ENCODE measurements at places on chromosomes 16 and 17.

DNA sequence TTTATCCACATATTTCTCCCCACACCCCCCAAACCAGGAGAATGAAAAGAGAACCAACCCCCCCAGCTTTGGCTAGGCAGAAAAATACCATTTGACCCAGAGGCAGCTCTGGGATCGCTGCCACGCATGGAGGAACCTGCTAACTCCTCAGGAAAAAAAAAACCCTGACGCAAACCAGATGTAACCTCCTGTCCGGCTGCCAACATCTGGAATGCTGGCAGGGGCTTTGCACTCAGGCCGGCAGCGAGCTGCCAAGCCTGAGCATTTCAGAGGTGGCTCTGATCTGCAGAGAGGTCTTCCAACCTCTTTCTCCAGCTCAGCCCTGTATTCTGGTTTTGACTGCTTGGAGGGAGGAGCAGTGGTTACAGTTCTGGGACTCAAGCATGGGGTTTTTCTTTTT, 8.2 kb downstream of the IGFBP4 start:
- no peak for DNase-seq

GRCh38 chr16:69350536-69351133, 951 bp downstream of the TMED6 start:
- DNase-seq, result no peak

DNA sequence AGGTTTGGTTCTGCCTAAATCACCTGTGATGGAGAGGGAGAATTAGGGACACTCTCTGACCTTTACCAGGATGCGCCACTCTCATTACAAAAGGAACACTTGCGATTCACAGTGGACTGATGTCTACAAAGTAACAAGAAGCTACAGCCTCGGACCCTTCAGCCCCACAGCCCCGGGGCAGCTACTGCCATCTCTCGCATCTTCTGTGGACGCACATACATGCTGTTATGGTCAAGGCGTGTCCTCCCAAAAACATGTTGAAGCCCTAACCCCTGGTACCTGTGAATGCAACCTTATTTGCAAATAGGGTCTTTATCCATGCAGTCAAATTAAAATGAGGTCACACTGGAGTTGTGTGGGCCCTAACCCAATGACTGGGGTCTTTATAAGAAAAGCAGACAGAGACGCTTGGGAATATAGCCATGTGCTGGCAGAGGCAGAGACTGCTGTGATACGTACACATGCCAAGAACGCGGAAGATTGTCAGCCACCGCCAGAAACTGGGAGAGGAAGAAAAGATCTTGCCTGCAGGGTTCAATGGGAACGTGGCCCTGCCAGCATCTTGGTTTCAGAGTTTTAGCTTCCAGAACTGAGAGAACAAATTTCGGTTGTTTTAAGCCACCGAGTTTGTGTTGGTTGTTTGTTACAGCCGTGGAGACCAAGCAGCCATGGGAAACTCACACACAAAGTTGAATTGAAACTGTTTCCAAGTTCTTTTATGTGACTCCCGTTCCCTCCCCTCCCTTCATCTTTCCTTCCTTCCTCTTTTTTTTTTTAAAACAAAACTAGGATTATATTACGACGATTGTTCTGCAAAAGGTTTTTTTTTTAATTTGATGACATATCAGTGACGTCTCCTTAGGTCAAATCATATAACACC, 23.1 kb downstream of the ATP2C2 start:
- no peak for DNase-seq

GRCh38 chr17:79946352-79947231, 89.1 kb downstream of the TBC1D16 start:
- DNase-seq, result no peak

GRCh38 chr16:88510091-88510994, 57.3 kb downstream of the ZFPM1 start:
- DNase-seq, result no peak

DNA sequence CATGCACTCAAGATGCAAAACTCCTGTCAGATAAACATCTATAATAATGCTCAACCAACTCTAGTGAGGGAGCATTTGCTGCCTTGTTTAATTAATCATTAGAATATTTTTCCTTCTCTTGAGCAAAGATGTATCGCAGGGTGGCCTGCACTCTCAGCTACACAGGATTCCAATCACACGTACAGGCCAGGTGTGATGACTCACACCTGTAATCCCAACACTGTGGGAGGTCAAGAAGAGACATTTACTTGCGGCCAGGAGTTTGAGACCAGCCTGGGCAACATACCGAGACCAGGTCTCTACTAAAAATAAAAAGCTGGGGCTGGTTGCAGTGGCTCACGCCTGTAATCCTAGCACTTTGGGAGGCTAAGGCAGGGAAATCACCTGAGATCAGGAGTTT, 49.1 kb downstream of the ARHGAP17 start:
- no peak for DNase-seq

- DNase-seq, result no peak
These were observed 234.4 kb downstream of the WWOX start for GRCh38 chr16:78333808-78334207.

DNA sequence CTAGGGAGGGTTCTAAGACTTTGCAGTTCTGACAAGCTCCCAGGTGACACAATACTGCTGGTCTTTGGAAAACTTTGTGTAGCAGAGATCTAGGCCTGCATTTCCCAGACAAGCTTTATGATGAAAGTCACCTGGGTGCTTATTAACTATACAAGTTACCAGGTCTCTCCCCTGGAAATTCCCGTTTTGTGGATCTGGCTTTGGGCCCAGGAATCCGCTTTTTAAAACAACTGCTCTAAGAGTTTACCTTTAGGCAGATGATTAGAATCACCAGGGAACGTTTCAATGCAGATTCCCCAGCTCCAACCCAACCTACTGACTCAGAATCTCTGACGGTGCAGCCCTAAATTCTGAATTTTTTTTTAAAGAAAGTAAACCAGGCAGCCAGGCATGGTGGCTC, 36.3 kb downstream of the MYH3 start:
- no peak for DNase-seq

DNA sequence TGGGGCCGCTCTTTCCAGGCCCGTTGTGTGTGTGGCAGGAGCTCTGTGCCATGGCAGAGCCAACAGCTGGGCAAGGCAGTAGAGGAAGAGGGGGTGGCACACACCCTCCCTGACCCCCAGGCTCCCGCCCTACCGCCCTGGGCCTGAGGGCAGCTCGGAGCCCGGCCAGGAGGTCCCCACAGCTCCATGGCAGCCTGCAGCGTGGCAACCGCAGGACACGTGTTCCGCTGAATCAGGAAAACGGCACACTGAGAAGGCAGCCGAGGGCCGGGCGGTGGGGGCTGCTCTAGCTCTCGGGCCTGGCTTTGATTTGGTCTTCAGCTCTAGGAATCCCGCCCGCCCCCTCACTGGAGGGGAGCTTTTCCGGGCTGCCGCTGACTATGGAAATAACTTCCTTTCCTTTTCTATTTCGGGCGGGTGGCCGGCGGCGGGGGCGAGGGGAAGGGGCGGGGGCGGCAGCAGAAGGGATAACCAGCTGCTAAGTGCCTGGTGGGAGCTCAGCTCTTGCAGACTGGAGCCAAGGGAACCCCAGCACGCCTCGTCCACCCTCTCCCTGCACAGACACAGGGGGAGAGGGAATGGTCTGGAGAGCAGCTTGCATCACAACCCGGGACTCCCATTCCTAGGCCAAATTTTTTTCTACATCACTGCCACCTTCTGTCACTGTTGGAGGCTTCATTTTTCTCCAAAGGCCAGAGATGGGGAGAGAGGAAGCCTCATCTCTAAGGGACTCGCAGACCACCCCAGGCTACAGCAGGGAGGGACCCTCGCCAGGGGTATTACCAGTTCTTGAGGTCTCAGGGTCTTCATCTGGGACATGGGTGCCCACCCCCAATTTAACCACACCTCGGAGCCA, 24.8 kb upstream of the MRPS23 start:
- no peak for DNase-seq

DNA sequence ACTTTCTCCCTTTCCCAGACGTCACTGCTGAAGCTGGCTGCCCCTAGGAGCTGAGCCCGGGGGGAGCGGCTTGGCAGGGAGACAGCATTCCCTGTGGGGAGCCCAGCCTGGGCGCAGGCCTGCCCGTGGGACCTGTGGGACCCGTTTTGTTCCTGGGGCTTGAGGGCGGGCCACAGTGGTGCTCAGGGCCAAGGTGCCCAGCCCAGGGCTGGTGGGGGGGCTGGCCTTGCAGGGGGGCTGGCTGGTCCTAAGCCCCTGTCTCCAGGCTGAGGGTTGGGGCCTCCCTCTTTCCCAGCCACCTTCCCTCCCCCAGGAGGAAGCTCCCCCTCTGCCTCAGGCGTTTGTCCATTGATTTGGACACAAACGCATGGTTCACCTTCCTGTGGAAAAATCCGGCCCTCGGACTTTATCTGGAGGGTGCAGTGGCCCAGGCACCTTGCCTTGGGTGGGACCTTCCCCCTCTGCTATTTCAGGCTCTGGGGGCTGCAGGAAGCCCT, 4.4 kb downstream of the NHERF2 start:
- no peak for DNase-seq

GRCh38 chr16:88318521-88318920, 64.2 kb upstream of the ZNF469 start:
- DNase-seq, result no peak

- peak; percentile 76 for DNase-seq
These were observed 4.3 kb downstream of the THOC6 start for GRCh38 chr16:3027983-3028715.

All from stimulated activated CD4-positive, alpha-beta T cell treated with anti-CD3 and anti-CD28 coated beads, Interleukin-15, amount 100 ng/mL, for 48 hours (primary cell).